Activated CD8-positive, alpha-beta memory T cell treated with anti-CD3 and anti-CD28 coated beads for 1 hour (primary cell): ENCODE measurements at places on chromosomes 7 and 10.

GRCh38 chr10:780536-781524 is 91.4 kb upstream of the DIP2C start:
- no peak for DNase-seq

- no peak for DNase-seq
Measured at GRCh38 chr7:157337316-157338149, 729 bp downstream of the DNAJB6 start.

DNA sequence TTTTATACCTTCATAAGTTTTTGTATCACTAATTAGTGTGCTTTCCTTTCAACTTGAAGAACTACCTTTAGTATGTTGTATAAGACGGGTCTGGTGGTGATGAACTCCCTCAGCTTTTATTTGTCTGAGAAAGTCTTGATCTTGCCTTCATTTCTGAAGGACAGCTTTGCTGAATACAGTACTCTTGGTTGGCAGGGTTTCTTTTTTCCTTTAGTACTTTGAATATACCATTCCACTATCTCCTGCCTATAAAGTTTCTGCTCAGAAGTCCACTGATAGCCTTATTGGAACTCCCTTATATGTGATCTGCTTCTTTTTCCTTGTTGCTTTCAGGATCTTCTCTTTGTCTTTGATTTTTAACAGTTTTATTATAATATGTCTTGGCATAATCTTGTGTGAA is 230.9 kb downstream of the HPSE2 start:
- DNase-seq = no peak

GRCh38 chr10:80687476-80687789 is 149.7 kb downstream of the SH2D4B start:
- DNase-seq = no peak

DNA sequence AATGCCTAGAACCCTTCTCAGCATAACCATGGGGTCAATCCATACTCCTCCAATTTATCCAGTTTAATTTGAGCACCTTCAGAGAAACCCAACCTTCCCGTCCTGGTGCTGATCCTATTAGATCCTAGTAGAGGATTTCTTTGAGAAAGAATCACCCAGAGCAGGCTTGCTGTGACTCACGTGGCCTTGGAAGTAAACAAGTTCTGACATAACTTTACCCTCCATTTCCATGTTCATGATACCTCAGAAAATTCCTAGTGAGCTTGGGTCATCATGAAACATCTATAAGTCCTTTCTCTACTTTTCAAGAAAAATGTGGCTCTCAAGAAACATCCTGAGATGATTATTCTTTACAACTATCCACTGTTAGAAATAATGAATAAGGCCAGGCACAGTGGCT is 71.7 kb downstream of the PRLHR start:
- no peak for DNase-seq

DNA sequence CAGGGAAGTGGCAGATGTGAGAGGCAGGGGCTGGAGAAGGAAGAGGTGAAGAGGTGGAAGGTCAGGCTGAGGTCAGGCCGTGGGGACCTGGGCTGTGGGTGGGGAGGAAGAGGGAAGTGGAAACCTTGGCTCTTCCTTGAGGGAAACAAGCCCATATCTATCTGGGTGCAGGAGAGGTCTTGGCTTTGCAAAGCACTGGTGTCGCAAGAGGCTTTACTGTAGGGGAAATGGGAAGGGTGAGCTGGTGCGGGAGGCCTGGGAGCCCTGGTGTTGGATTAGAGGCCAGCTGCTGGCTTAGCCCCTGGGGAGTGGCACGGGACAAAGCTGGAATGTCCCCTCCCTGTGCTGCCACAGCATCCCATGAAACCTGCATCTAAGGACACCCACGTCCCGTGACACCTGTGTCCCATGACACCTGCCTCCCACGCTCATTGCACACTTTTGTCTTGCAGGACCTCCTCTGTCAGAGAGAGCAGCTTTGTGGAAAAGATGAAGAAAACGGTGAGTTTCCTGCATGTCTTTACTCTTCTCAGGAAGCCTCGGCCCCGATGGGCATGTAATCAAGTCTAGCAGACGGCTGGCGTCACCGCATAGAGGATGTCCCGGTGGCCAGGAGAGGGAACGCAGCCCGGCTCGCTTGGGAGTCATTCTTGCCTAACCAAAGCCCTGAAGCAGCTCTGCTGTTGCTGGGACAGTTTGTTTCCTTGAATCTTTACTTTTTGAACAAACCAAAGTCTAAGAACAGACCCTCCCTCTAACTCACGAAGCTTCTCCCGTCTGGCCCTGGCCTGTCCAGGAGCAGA is 22.2 kb downstream of the TMEM120A start:
- DNase-seq = no peak

DNA sequence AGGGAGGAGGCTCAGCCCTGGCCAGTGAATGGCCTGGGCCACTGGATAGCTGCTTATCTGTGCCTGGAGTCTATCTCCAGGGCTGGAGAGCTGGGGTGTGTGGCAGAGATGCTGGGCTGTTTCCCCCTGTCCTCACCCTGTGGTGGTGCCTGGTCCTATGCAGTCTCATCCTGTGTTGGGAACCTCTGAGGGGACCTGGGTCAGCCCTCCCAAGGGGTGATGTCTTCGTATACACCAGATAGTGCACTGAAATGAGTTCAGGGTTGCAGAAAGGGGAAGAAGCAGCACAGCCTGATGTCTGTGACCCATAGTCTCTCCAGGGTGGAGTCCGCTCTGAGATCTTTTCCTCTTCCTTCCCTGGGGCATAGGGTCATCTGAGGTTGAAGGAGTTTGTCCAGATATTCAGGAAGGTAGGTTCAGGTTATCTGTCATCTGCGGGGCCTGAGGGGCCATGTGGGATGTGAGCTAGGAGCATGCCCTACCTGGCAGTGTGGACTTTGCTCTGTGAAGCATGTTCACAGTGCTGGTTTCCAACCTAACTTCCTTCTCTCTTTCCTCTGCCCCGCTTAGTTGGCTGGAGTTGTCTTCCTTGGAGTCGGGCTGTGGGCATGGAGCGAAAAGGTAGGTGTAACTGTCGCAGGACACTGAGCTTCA is 33.4 kb upstream of the SH2D4B start:
- no peak for DNase-seq

DNA sequence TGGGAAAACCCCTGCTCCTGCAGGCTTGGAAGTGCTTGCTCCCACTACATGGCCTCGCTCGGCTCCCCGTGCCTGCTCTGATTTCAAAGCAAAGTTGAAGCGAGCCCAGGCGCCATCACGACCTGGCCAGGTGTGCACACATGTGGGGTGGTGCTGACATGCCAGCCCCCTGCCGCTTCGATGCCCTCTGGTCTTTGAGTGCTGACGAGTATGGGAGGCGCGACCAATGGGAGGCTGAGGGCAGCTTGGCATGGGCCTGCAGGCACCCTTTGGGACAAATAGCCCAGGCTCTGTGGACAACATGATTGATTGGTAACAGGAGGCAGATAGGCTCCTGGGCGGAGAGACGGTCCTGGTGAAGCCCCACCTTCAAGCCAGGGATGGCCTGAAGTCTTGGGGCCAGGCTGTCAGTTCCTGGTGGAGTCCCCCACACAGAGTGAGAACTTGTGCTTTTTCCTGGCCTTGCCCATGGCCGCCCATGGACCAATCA is 252.4 kb upstream of the SEMA3A start:
- no peak for DNase-seq

GRCh38 chr7:18040196-18040595 is 12.6 kb upstream of the PRPS1L1 start:
- DNase-seq = no peak

DNA sequence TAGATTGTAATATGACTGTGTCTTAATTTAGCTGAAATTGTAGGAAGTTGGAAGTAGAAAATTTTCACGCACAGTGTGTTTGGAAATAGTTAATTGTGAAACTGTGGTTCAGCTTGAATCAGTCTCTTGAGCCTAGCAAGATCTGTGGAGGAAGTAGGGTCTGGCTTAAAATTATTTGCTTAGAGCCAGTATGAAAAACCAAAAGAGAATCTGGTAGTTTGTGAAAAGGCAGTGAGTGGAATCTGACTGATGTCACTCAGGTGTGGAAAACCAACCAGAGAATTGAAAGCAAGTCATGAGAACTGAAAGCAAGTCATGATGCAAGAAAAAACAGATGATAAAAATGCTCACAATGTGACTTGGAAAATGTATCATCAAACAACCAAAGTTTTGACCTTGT is 11.5 kb downstream of the LIPJ start:
- no peak for DNase-seq

DNA sequence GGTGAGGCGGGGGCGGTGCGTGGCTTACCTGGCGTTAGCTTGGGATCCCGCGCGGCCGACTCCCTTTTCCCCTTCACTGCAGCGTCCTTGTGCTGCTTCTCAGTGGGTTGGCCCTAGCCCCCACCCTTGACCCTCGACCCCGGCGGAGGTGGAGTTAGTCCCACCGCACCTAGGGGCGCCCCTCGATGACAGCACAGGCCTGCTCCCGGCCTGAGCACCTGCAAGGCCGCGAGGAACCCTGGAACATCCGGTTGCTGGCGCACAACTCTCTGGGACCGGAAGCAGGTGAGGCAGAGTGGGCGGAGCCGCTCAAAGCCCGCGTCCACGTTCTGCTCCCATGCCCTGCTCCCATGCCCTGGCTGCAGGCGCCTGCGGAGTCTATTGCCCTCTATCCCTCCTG is 266.9 kb downstream of the USP6NL start:
- no peak for DNase-seq

- DNase-seq = no peak
Measured at GRCh38 chr10:70579234-70580002, 23.1 kb downstream of the PRF1 start.

DNA sequence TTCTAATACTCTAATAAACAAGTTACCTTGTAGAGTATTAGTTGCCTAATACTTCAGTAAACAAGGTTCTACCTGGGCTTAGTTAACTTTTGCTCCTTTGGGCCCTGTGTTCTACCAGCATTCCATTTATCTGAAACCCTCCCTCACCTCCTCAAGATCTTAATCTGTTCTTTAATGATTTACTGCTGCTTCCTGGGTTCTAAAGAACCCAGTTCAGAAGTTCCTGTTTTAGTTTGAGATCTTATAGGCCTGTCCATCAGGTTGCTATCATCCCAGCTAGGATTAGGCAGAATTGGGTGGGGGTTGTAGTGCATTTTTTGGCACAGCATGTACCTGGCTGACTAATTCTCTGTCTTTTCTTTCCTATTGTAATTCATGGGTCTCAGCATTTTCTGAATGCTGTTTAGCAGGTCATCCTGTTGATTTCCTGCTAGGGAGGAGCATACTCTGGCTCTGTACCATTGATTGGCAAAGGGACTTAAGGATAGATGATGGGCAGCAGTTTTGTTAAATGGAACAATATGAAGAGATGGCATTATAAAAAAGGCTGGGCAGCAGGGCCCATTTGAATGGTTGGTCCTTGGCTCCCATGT is 53.7 kb upstream of the TMEM248 start:
- no peak for DNase-seq

DNA sequence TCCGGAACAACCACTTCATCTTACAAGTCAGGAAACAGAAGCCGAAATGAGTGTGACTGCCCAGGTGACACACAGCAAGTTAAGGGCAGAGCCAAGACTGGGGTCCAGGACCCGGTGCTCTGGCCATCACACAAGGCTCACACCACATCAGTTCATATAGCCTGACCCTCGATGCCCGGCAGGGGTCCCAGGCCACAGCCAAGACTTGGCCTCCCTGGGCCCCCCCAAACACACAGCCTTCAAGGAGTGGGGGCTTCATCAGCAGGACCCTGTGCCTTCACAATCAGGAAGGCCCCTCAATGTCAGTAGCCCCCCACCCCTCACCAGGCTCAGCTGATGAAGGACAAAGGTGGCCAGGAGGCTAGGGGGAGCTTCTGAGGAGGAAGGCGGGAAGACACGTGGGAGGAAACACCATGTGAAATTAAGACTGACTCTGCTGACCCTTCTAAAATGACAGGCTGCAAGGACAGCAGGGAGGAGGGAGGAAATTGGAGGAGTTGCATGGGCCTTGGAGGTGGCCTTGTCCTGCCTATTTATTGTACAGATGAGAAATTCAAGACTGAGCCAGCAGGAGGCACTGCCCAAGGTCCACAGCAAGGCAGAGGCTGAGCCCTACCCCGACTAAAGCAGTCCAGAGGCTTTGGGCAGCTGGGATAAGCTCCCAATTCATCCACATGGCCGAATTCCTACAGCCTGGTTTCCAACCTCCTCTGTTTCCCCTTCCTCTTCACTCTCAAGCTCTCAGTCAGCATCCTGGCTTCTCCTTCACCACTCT is 216.1 kb upstream of the ZMIZ1 start:
- DNase-seq = no peak

DNA sequence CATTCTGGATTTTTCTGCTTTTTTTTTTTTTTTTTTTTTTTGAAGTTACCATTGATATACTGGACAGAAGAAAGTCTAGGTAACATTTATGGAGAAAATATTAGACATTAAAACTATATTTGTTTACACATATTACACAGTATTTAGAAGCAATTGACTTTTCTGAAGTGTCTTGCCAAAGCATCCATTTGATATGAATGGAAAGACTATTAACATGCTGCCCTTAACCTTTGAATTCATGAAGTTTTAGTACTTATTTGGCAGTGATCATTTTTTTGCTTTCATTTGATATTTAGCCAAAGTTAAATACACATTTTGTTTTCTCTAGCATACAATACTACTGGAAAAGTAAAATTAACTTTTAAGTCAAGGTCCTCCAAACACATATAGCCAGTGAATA is 210.0 kb downstream of the SEMA3A start:
- no peak for DNase-seq

GRCh38 chr10:15814565-15814964 is 45.7 kb downstream of the MINDY3 start:
- no peak for DNase-seq

DNA sequence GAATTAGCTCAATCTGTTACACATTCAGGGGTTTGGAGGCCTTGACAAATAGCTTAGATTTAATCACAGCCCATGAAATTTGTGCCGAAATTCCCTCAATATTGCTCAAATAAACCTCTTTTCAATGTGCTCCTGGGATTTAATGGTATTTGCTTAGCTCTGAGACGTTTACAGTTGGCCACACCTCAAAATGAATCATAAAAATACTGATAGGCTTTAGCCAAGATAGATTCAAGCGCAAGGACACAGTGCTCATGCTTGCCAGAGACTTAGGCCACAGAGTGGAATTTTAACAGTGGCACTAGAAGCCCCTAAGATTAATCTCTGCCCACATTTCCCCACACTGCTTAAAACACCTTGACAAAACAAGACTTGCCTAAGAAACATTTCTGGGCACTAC is 2.3 kb upstream of the SEMA3C start:
- DNase-seq = no peak

- DNase-seq = no peak
Measured at GRCh38 chr10:74624501-74624900, 201.9 kb upstream of the KAT6B start.

GRCh38 chr10:83723080-83723479 is 416.2 kb upstream of the GHITM start:
- no peak for DNase-seq

DNA sequence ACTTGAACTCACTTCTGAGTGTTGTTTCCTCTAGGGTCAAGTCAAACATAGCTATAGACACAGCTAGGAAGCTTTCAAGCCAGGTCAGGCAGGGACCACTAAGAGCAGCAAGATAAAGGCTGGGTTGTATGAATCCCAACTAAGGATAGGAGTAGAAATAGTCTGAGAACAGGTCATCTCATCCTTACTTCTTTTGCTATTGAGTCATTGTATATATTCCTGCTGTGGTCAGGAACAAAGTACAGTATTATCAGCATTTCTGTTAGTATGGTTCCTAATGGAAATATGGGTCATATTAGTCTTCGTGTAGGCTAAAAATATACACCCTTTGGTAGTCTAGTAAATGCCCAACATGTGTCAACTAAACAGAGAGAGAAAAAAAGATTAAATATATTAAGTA is 145.3 kb downstream of the BTAF1 start:
- no peak for DNase-seq
